ENCODE measurements at places on chromosomes 1 and 21.
A peak's percentile ranks its signal among the peaks of the same experiment; 100 is the strongest.

DNA sequence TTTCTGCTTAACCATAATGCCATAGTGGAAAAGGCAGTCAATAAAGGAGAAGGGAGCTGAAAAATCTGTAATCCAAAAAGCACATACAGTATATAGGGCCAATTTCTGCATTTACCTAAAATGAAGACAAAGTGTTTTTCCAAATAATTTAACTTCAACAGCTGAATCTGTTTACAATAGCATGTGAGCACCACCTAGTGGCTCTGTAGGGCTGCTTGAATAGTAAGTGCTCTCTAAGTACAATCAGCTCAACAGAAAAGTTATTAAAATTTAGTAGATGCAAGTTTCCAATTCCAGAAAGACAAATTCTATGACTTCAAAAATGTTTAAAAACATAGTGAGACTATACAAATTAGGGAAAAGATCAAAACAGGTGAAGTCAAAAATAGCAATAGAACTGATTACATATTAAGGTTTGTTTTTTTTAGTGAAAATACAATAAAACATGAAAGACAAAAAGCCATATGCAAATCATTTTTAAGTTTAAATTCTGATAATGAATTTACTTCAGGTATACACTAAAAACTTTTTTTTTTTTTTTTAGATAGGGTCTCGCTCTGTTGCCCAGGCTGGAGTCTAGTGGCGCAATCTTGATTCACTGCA is 220.0 kb downstream of the SETD4 start:
- peak; percentile 36 for DNase-seq

- DNase-seq: no peak
Measured at GRCh38 chr1:29825274-29825940, 589.1 kb downstream of the PTPRU start.

GRCh38 chr21:16454399-16454798 is 724.6 kb downstream of the USP25 start:
- DNase-seq: no peak

DNA sequence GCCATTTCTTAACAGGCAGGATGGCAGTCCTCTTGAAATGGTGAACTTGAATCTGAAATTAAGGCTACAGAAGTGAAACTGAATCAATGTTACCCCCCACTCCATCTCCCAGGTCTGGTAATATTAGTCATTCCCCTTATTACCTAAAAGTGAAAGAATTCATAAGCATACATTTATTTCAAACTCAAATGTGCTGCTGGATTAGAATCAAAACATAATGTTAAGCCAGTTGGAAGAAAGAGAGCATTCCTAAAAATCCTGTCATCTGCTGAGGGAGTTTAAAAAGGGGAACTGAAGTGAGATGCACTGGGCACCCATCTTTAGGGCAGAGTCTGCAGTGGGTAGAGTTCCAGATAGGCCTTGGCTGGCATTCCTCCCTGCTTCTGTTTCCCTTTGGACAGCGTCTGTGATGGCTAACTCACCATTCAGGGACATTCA is 17.4 kb downstream of the KIAA0319L start:
- no peak for DNase-seq

DNA sequence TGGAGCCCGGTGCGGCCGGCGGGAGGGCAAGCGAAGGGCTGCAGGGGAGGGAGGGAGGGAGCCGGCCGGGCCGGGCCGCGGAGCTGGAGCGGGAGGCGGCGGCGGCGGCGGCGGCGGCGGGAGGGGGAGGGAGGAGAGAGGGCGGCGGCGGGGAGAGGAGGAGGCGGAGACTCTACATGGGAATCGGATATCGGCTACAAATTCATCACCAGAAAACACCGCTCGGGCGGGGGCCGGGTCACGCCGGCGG is at the start of gene AKT3:
AKT3 (minus strand) TSS at position 42 of the 250 bp plus-strand sequence. CDS start 7,073 bp downstream, outside the sequence.
- no peak for DNase-seq

DNA sequence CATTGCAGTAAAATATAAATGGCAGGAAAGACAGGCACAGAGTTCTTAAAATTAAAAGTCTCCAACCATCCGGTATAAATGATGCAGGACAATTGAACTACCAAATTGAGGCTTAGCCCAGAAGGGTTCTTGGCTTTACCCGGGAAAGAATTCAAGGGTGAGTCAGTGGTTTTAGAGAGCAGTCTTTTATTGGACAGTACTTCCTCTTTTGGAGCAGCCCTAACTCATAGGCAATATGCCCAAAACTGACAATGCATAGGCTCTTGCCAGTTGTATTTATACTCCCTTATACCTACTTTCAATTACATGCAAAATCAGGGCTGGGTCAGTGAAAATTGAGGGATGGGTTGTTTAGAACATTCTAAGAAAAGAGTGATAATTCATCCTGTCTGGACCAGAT is 1628.9 kb upstream of the PRMT6 start:
- DNase-seq: no peak

- no peak for DNase-seq
Measured at GRCh38 chr1:74363220-74363619, 128.0 kb downstream of the TNNI3K start.

DNA sequence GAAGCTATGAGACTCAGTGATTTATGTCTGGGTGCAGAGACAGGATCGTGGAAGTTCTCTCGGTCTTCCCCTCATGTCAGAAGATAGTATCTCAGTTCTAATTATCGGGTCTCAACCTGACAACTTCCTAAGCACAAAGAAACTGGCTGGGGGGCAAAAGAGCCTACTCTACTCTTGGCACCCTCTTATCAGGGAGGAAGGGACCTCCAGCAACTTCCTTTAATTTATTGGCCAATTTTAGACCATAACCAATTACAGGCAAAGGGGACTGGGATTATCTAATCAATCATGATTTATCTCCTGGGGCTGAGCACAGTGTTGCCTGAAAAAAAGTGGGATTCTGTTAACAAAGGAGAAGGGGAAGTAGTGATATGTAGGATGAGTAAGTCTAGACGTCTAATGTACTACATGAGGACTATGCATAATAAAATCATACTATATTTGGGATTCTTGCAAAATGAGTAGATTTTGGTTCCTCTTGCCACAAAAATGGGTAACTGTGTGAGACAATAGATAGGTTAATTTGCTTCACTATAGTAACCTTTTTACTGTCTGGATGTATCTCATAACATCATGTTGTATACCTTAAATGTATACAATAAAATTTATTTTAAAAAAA is 98.8 kb downstream of the ZFYVE9 start:
- DNase-seq: no peak

GRCh38 chr1:162997499-162998285 is 71.5 kb upstream of the RGS4 start:
- DNase-seq: no peak

DNA sequence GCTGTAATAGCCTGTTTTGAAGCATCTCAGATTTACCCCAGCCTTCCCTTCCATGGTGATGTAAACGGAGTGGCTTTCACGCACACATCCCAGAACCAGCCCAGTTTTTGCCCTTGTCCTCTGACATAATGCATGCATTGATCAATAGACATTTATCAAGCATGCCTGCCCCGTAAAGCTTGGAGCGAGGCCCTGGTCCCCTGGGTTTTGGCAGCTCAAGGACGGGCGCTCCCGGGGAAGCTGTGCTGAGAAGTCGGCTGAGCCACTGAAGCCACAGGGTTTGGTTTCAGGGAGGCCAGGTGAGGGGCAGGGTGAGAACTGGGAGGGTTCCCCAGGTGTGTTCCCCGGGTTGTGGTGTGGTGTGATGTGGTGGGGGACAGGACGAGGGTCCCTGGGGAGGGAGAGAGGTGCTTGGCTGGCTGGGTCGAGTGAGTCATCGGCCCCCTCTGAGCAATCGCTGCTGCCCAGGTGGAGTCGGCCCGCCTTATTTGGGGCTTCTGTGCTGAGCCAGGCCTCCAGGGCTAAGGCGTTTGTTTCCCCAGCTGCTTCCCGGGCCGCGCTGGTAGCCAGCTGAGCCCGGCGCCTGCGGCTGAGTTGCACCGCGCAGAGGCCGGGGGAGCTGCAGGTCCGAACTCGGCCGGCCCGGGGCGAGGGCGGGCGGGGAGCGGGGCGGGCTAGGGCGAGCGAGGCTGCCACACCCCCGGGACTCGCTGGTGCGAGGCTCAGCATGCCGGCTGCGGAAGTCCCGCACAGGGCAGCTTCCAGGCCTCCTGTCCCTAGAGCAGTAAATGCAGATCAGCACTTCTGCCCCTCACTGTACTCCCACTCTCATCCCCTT is 23.6 kb downstream of the ATP2B4 start:
- DNase-seq: peak; percentile 42

- DNase-seq: no peak
Measured at GRCh38 chr21:28636752-28637691, 355.7 kb downstream of the LTN1 start.

DNA sequence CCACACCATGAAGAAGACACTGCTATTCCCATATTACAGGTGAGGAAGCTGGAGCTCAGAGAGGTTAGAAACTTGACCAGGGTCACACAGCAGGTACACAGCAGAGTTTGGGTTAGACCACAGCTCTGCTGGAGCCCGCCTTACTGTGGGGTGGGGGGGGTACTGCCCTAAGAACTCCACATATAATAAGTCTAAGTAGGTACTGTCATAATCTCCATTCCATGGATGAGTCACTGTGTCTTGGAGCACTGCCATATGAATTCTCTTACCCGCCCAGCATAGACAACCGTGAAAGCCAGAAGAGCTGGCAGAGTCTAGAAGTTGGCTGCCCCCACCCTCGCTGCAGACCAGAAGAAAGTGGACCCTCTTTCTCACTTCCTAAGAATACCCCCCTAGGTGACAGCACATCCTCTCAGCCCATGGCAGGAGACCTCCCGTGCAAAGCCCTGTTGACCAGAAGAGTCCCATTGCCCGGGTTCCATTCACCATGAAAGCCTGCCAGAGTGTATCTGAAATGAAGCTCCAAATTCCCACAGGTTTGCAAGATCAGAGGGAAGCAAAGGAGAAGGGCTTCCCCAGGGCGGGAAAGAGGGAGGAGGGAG is 5.2 kb upstream of the PLA2G2D start:
- DNase-seq: no peak

GRCh38 chr1:87176087-87176486 is 152.6 kb upstream of the LMO4 start:
- DNase-seq: no peak

DNA sequence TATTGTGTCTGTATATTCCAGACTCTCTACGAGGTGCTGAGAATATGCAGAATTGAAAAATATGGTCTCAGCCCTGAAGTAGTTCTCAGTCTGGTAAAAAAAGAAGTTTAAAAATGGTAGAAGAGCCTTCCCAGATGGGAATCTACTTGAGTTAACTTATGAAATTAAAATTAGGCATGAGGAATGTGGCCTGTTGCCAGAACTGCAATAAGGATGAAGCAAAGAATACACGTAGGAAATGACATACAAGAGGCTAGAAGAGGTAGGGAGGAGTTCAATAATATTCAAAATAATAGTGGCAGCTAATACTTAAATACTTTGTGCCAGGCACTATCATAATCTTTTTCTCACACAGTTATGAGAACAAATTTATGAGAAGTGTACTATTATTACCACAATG is 6.3 kb downstream of the ASPM start:
- DNase-seq: no peak

DNA sequence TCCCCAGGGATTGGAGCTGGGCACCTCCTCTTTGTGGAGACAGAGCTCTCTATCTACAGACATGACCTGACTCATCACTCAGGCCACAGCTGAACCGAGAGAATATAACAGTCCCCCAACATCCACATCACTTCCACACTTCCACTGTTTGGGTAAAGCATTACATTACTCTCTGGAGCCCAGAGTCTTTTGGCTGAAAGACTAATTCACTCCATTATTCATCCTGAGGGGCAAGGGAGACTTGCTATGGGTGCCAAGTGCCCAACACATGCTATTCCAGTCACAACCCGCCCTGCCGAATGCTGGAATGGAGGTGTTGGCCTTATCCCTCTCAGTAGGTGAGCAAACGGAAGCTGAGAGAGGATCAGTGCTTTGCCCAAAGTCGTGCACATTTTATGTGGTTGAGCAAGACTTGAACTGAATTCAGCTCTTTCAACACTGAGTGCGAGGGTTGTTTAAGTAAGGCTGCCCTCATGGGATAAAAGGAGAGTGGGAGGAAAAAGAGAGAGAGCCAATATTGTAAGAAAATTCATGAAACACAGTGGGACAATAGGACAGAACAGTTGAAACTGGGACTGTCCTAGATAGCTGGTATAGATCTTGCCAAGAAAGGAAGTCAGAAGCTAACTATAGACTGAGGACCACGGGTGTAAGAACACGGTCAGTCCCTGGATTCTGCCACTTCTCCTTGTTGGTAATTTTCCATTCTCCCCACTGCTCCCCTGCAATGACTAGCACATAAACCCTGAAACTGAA is 13.5 kb upstream of the CHI3L1 start:
- DNase-seq: no peak

GRCh38 chr1:47765236-47765635 is 231.9 kb downstream of the TRABD2B start:
- no peak for DNase-seq

DNA sequence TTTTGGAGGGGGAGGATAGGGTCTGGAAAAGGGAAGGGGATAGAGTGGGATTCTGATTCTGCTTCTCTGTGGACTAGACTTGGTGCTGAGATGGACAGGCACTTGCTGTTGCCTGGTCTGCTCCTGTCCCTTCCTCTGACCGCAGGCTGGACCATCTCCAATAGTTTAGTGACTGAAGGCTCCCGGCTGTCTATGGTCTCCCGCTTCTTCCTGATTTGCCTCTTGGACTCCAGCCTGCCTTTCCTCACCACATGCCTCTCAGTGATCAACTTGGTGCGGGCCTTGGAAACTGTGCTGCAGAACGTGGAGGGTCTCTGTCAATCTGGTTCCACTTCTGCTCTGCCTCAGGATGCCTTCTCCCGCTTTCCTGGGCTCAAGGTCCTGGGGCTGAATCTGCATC is 6.3 kb upstream of the ZSCAN20 start:
- DNase-seq: no peak

DNA sequence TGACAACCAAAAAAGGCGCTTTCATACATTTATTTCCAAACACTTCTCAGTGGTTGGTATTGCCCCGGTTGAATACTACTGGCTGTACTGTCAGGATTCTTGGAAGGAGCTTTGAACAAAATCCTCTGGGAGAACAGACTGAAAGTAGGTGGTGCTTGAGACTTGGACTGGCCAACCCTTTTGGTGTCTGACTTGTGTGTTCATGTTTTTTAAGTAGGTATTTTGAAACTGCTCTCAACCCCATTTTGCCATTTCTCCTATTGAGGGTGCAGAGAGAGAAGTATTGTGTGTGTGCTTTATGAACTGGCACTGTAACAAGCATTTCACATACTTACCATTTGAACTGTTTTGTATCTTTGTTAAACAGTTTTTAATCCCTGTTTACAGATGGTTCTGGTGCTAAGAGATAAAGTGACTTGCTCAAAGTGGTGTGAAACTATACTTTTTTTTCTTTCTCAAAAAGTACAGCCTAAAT is 21.2 kb downstream of the ARID1A start:
- no peak for DNase-seq

GRCh38 chr1:235291599-235292091 is 36.3 kb downstream of the ARID4B start:
- DNase-seq: no peak

GRCh38 chr1:175128523-175128922 is 60.9 kb downstream of the TNN start:
- no peak for DNase-seq

DNA sequence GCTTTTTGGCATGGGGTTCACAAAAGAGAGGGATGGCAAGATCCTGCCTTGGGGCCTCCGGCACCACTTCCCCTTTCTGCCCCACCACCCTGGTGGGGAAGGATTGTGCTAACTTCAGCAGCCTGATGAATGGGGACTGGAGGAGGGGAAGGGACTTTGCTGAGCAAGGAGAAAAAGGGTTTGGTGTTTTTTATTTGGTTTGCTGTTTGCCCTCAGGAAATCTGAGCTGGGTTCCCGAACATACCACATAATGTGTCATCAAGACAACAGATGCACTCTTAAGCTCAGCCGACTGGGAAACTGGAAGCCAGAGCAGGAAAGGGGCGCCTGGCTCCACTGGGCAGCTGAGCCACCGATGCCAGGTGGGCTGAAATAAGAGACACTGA is 19.8 kb downstream of the OLFML2B start:
- DNase-seq: no peak

GRCh38 chr1:68269637-68270430 is 37.5 kb upstream of the WLS start:
- DNase-seq: no peak
